Keratinocyte (primary cell): ENCODE measurements at places on chromosomes 5 and 9. TPM values are rescaled to one million over a fixed set of nuclear protein-coding genes. Genes with fewer than 3 reads are reported as not detected.

NR6A1 gene
- 1.1 to 1.9 TPM (median 1.8 TPM) in 3 replicates for polyA plus RNA-seq

DNA sequence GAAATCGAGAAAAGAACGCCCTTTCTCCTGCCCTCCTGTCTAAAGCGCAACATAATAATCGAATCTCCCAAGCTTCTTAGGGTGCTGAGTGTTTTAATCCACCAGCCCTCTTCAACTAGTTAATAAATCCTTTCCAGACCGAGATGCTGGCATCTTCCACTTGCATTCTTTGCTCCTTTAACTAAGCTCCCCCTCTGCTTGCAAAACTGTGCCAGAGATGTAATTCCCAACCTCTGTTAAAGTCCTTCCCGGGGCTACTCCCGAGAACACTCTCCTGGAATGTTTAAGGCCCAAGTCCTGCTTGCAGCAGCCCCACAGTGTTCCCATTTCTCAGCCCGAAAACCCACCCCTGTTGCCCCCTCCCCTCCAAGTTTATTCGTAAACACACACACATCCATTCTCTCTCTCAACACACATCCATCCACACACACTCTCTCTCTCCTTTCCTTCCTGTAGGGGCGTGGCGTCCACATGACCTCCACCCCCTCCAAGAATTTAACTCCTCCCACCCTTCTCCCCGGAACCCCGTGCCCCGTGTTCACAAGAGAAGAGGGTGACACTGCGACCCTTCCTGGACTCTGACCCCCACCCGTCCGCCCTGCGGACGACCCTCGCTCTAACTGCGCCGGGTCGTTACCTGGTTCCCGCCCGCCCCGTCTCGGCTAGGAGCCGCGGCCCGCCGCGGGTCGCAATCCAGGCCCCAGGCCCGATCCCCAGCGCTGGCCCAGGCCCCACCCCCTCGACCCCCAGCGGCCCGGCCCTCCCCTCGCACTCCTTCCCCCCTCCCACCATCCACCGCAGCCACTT lies 7.0 kb upstream of the MGAT1 start:
- DNase-seq, result no peak

DMRT2 gene
- 0.04 TPM in 1 of 3 replicates, not detected in the others for polyA plus RNA-seq

INSL4 gene
- polyA plus RNA-seq, result 0.04 TPM in 1 of 3 replicates, not detected in the others

DNA sequence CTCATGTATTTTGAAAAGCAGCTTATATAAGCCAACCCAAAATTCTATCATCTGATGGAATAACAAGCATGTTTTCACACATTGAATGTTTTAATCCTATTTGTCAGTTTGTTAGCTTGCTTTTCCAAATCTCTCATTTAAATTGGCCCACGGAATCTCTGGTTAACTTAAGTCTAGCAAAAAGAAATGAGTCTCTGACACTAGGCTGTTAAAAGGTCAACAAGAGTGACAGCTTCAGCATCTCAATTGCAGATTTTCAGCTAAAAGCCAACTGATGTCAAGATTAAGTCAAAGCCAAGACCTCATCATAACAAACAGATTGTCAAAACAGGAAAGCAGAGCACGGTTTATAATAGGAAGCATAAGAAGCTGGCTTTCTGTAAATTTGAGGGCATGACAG lies 49.4 kb upstream of the CDH9 start:
- no peak for DNase-seq

GRCh38 chr5:18544421-18544820 lies 910.2 kb downstream of the TAF11L14 start:
- DNase-seq, result no peak

DNA sequence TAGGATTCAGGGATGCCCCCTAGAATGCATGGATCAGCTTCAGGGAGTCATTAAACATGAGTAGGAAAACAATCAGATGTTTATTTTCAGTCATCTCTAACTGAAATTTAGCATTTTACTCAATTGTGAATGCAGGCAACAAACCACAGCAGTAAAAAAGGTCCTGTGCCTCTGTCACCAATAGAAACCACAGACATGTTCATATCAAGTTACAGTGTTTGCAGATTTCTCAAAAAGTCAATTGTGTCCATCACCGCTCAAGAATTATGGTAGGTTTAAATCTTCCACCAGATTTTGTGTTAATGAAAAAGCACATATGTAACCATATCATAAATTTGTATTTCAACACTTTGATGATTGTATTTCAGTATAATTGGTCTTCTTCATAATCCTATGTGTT lies 68.4 kb upstream of the SLC1A1 start:
- no peak for DNase-seq
